SW480 (cell line): ENCODE measurements at places on chromosomes 3 and 15.

GRCh38 chr15:49121901-49122300 is 33.5 kb downstream of the COPS2 start:
- DNase-seq: no peak

GRCh38 chr3:134189849-134190248 is 60.8 kb downstream of the RYK start:
- no peak for DNase-seq

GRCh38 chr3:171026597-171027293 is at the start of gene SLC2A2:
Gene SLC2A2 (minus strand): TSS chr3:171026720. CDS start chr3:171026670, 50 bp downstream.
- DNase-seq: no peak

DNA sequence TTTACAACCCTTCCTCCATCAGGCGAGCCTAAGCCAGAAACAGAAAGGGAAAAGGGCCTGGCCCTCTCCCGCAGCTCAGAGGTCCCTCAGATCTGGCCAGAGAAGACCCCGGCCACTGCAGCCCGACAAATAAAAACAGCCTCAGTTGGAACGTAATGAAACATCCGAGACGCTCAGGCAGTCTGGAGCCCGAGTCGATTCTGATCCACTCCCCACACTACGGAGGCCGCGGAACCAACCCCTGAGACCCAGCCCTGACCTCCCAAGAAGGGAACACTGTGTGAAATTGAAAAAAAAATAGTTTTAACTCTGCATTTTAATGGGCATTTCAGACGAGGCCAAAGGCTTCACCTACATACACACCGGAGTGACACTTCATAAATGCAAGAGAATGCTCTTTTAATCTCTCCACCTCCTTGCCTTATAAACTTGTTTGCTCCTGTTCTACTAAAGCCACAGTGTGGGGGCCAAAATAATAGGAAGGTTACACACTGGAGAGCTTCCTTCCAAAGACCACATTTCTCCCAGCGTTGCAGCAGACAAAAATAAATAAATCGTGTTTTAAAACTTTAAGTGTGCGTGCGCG is 3.7 kb downstream of the MEIS2 start:
- no peak for DNase-seq

DNA sequence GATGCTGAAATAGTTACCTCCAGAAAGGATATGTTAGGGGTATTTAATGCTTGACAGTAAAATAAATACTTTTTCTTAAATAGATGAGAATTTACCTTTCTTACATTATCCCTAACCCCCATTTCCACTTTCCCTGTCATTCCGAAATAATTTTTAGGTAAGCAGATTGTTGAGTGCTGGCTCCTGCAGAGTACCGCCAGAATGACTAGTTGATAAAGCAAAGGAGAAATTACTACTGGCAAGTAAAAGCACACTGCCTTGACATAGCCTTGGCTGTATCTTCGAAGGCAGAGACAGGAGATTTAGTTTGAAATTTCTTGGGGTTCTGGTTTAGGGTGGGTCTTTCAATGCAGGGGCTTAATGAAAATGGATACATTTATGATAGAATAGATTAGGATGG is 40.8 kb downstream of the LRRC49 start:
- DNase-seq: no peak

DNA sequence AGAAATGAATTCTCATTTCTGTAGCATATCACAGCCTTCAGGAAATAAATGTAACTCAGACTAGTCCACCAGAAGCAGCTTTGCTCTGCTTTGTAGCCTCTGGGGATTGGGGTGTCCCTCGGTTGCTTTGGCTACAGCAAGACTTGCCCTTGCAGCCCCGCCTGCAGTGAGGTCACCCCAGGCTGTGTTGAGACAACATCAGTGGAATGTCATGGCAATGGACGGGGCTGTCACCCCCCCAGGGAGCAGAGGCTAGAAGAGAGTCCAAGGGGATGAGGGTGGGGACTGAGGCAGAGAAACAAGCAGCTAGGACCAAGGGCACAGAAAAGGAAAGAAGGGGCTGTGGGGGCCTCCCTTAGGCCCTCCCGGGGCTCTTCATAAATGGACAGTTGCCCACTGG is 854 bp downstream of the CLEC3B start:
- no peak for DNase-seq
